ENCODE measurements at places on chromosomes 6 and 20. TPM values are rescaled to one million over a fixed set of nuclear protein-coding genes. Genes with fewer than 3 reads are reported as not detected.

Gene METTL24
- total RNA-seq, result not detected

Gene OOEP
- not detected for total RNA-seq

Gene SYS1
- total RNA-seq, result 61.4 TPM

Gene TGM2
- total RNA-seq, result 98.7 TPM

Gene B3GALT4
- total RNA-seq, result 23.4 TPM

Gene ELOVL4
- 0.37 TPM for total RNA-seq

Gene BTNL2
- total RNA-seq, result not detected

Gene STMN3
- total RNA-seq, result 10.7 TPM

Gene CLPSL1
- not detected for total RNA-seq

Gene FAM135A
- 20.7 TPM for total RNA-seq

Gene CCM2L
- 29.2 TPM for total RNA-seq

GRCh38 chr6:52562911-52563310 lies 13.9 kb downstream of the TRAM2 start:
- no peak overlapping the region for H3K27ac ChIP-seq
- H3K36me3 ChIP-seq, result no peaks in the 10 kb centered on the region
- no peak overlapping the region for H3K4me3 ChIP-seq
- no peak for DNase-seq

- peak; percentile 37 for DNase-seq
- H3K4me1 ChIP-seq, result no peaks in the 10 kb centered on the region
- no peaks in the 10 kb centered on the region for H3K36me3 ChIP-seq
- no peaks in the 10 kb centered on the region for H3K27me3 ChIP-seq
Observed at GRCh38 chr20:40806929-40807820, 118.1 kb upstream of the MAFB start.

DNA sequence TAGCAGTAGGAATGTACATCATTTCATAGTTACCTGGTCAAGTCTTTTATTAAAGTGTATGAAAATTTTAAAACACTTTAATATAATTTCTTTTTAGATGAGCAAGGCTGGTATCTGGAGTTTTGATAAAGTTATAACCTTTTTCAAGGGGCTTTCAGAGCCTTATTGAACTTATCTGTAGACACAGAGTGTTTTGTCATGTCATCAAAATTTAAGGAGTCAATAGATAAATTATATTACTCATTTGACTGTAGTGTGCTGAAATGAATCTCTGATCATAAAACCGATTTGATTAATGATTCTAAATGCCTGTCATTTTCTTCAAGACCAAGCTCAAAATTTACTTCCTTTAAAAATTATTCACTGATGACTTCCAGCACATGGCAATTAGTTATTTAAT lies 125.6 kb downstream of the ARID1B start:
- no peaks in the 10 kb centered on the region for H3K36me3 ChIP-seq
- H3K27ac ChIP-seq, result no peak overlapping the region
- peaks cover 6% of the 10 kb centered on the region for H3K4me1 ChIP-seq
- DNase-seq, result no peak
- H3K27me3 ChIP-seq, result no peaks in the 10 kb centered on the region

DNA sequence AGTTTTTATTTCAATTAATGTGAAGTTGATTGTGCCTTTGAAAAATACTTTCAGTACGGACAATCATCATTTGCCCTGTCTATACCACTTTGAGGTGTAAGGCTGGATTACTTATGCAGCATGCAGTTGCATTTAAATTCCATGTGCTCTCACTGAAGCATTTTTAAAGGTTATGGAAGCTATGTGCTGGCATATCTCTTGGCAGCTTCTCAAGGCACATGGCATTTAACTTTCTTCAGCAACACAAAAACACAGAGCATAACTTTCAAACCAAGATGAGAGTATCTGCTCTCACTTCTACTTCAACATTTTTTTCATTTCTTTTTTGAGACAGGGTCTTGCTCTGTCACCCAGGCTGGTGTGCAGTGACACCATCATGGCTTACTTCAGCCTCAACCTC lies 360.6 kb upstream of the RUNX2 start:
- no peaks in the 10 kb centered on the region for H3K4me1 ChIP-seq
- DNase-seq, result no peak
- no peak overlapping the region for H3K4me3 ChIP-seq
- H3K27ac ChIP-seq, result no peak overlapping the region
- H3K27me3 ChIP-seq, result no peaks in the 10 kb centered on the region

- no peak overlapping the region for H3K27ac ChIP-seq
- DNase-seq, result peak; percentile 36
- H3K36me3 ChIP-seq, result no peaks in the 10 kb centered on the region
- peaks cover 4% of the 10 kb centered on the region for H3K4me1 ChIP-seq
Observed at GRCh38 chr20:48904566-48905296, 16.8 kb upstream of the ARFGEF2 start.

DNA sequence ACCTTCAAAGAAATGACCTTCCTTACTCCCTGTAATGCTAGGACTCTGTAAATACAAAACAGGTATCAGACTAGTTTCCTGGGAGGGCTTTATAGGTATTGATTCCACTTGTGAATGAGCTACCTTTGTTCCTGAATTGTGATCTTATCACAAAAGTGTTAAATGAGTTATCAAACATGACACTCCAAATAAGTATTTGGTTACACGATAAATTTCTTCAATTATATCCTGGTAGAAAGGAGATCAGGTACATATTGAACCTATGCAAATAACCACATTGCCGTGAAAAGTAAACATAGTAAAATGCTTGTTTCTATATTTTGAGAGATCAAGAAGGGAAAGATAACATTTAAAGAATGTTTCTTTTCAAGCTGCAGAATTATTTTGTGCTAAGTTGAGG lies 285.3 kb downstream of the HIVEP2 start:
- H3K4me3 ChIP-seq, result no peak overlapping the region
- no peaks in the 10 kb centered on the region for H3K4me1 ChIP-seq
- H3K36me3 ChIP-seq, result no peaks in the 10 kb centered on the region

DNA sequence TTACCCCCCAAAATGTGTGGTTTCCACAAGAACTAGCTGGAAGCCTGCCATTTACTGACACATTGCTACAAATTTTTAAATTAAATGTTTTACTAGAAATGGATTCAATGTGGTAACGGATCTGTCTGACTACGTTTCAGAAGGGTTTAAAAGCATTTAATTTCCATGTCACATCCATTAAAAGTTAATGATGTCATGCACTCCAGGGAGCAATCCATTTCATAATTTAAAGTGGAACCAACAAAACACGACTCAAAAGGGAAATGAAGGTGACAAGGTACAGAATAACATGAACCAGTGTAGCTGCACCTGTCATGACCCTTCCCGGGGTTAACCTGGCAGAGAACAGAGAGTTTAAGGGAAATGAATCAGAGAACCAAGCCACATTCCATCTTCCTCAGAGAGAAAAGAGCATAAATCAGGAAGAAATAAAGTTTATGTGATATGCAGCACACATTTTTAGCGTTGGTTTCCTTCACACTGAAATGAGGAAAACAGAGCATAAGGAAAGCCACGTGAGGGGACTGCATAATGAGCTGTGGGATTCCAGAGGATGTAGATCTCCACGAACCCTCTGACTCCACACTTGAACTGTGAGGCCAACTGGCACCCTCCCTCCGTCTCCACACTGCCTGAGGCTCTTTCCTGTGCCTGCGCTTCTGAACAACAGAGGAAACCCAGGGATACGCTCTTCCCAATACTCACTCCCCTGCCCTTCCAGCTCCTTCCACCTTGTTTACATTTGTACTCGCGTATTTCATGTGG lies 170.3 kb upstream of the AHI1 start:
- no peaks in the 10 kb centered on the region for H3K27me3 ChIP-seq
- no peak overlapping the region for H3K27ac ChIP-seq
- no peaks in the 10 kb centered on the region for H3K36me3 ChIP-seq
- peaks cover 5% of the 10 kb centered on the region for H3K4me1 ChIP-seq
- no peak overlapping the region for H3K4me3 ChIP-seq

DNA sequence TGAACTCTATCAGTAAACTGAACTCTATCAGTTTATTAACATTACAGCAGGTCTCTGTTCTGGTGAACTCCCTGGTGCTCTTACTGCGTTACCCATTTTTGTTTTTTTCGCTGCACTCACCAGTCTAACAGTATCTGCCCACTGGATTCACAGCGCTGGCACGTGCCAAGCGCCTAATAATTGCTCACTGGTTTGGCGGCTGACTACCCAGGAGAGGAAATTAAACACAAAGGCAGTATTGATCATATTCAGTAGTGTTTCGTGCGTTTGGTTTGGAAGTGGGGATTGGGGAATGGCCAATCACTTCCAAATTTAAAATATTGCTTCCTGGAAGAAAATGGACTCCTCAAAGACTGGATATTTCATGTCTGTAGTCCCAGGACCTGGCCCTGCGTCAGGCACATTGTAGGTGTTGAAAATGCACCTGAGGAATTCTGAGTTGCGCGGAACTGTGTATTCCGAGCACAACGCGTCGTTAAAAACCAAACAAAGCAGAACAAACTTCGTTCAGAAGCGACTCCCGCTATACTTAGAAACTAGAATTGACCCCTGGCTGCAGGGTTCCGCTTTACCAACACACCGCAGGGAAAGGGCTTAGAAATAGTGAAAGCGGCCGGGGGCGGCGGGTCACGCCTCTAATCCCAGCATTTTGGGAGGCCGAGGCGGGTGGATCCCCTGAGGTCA lies 1.1 kb upstream of the RPS12 start:
- peaks cover 21% of the 10 kb centered on the region for H3K36me3 ChIP-seq

GRCh38 chr6:144195671-144196270 lies 45.5 kb downstream of the STX11 start:
- no peak for DNase-seq
- no peak overlapping the region for H3K4me3 ChIP-seq
- H3K27me3 ChIP-seq, result no peaks in the 10 kb centered on the region

DNA sequence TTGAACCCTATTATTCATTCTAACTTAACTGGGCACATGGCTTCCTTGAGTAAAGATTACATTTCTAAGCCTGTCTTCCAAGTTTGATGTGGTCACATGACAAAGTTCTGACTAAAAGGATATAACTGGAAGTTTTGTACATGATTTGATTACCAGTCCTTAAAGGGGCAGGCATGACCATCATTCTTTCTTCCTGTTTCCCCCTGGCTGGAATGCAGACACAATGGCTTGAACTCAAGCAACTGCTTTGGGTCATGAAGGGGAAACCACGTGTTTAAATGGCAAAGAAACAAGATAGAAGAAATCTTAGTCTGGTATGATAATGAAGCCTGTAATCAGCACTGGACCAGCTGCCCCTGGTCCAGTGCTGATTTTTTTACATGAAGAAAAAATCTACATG lies 15.6 kb upstream of the SHLD1 start:
- H3K27me3 ChIP-seq, result no peaks in the 10 kb centered on the region
- H3K4me1 ChIP-seq, result peaks cover 31% of the 10 kb centered on the region
- DNase-seq, result no peak
- no peaks in the 10 kb centered on the region for H3K36me3 ChIP-seq

GRCh38 chr6:149433881-149434280 lies 33.8 kb downstream of the SUMO4 start:
- H3K27me3 ChIP-seq, result no peaks in the 10 kb centered on the region
- DNase-seq, result no peak
- H3K27ac ChIP-seq, result no peak overlapping the region
- no peaks in the 10 kb centered on the region for H3K36me3 ChIP-seq
- H3K4me3 ChIP-seq, result no peak overlapping the region

- DNase-seq, result no peak
- H3K27me3 ChIP-seq, result no peaks in the 10 kb centered on the region
- no peak overlapping the region for H3K4me3 ChIP-seq
- H3K36me3 ChIP-seq, result no peaks in the 10 kb centered on the region
Observed at GRCh38 chr6:124748778-124749177, 213.5 kb upstream of the RNF217 start.

DNA sequence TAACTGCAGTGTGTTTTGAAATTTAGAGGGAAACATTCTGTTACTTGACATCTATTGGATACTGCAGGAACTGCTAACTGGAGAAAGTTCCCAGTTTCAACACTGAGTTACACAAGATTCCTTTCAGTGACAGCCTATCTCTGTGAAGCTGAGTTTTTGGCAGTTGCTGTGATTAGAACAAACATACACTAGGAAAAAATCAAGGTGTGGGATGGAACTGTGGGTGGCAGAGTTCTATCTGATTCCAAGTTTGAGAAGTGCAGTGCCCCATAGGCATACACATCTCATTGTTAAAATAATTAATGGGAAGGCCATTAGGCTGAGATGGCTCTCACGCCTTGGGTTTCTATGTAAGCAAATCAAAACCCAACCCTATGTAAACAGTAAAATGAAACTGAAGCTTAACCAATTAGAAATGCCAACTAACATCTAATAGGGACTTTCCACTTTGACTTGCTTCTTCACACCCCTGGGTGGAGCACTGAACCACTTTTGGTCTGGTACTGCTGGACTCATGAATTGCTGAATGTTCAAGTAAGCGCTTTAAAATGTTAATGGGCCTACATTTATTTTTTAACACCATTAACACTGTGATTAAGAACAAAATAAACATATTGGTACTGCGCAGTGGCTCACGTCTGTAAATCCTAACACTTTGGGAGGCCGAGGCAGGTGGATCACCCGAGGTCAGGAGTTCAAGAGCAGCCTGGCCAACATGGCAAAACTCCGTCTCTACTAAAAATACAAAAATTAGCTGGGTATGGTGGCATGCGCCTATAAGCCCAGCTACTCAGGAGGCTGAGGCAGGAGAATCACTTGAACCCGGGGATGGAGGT lies 55.2 kb upstream of the TBC1D7 start:
- peaks cover 16% of the 10 kb centered on the region for H3K4me1 ChIP-seq
- no peak overlapping the region for H3K4me3 ChIP-seq
- H3K27ac ChIP-seq, result peak overlapping the region; percentile 68

- H3K4me3 ChIP-seq, result no peak overlapping the region
- no peak overlapping the region for H3K27ac ChIP-seq
- no peak for DNase-seq
- H3K4me1 ChIP-seq, result no peaks in the 10 kb centered on the region
- no peaks in the 10 kb centered on the region for H3K36me3 ChIP-seq
Observed at GRCh38 chr20:56163806-56164205, 84.7 kb upstream of the MC3R start.

- DNase-seq, result no peak
- H3K4me3 ChIP-seq, result no peak overlapping the region
- no peak overlapping the region for H3K27ac ChIP-seq
- no peaks in the 10 kb centered on the region for H3K36me3 ChIP-seq
Observed at GRCh38 chr6:128432394-128432793, 88.0 kb downstream of the PTPRK start.

GRCh38 chr6:40347571-40348011 lies 239.6 kb downstream of the LRFN2 start:
- H3K27me3 ChIP-seq, result no peaks in the 10 kb centered on the region
- H3K27ac ChIP-seq, result no peak overlapping the region
- no peaks in the 10 kb centered on the region for H3K4me1 ChIP-seq
- no peaks in the 10 kb centered on the region for H3K36me3 ChIP-seq
- DNase-seq, result peak; percentile 15
